ENCODE measurements at places on chromosomes 11 and 22. TPM values are rescaled to one million over a fixed set of nuclear protein-coding genes. Genes with fewer than 3 reads are reported as not detected.

Gene MUC5AC
- total RNA-seq, result not detected

Gene OR8D4
- total RNA-seq, result not detected

Gene GLYAT
- total RNA-seq, result not detected

Gene TRIM48
- total RNA-seq, result not detected

Gene PATE2
- total RNA-seq, result 0.44 TPM

Gene KCNJ11
- 2.3 TPM for total RNA-seq

Gene OR2D2
- total RNA-seq, result 0.26 TPM

Gene HEPHL1
- total RNA-seq, result 0.07 TPM

- DNase-seq, result peak; percentile 75
Measured at GRCh38 chr11:46382646-46383403, 1.4 kb downstream of the MDK start.

- no peak for DNase-seq
Measured at GRCh38 chr11:94602430-94603372, 35.5 kb downstream of the PIWIL4 start.

DNA sequence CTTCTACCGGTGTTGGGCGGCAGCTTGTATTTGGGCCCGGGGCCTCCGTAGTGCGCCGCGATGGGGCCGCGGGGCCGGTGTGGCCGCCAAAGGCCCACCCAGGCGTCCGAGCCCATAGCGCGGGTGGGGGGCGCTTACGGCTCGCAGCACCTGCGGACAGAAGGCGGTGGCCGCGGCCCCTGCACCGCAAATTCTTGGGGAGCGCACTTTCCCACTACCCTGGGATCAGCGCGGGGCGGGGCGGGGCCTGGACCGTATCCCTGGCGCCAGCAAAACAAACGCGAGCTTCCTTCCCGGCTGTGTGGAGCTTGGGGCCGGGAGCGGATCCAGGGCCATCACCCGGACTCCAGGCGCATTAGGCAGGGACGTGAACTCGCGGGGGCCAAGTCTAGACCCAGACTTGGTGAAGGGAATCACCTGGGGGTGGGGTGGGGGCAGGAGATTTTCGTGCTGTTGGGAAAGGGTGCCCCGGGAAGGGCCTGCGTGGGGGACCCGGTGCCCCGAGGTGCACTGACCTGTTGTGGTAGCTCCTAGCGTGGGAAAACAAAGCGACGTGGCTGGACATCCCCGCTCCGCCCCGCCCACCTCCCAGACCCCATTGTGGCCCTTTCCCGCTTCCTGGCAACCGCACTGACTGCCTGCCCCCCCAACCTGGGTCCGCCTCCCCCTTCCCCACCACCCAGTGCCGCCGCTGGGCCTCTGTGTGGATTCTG lies 2.3 kb upstream of the TYMP start:
- DNase-seq, result peak; percentile 53

GRCh38 chr11:31022080-31022479 lies 347.5 kb downstream of the DCDC1 start:
- DNase-seq, result no peak

DNA sequence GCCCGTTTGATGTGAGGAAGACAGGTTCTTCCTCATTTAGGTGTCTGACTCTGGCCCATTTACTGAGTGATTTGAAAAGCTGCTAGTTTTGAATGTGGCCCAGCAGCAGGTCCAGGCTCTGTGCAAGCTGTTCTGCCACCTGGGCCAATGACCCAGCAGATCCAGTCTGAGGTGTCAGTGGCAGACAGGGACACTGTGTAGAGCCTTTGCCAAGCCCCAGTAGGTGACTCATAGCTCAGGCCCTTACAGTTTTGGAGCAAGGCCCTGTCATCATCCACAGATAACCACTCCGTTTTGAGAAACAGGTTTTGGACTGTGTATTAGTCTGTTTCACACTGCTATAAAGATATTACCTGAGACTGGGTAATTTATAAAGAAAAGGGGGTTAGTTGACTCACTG lies 23.9 kb downstream of the TSPAN32 start:
- DNase-seq, result no peak

- peak; percentile 24 for DNase-seq
Measured at GRCh38 chr22:46147471-46148267, 2.7 kb upstream of the PPARA start.

GRCh38 chr11:114291381-114291780 lies 4.8 kb upstream of the NNMT start:
- DNase-seq, result no peak

- no peak for DNase-seq
Measured at GRCh38 chr11:121534131-121535093, 81.6 kb upstream of the SORL1-AS1 start.

- peak; percentile 69 for DNase-seq
Measured at GRCh38 chr22:19523240-19524169, 705 bp downstream of the CLDN5 start.

- DNase-seq, result peak; percentile 59
Measured at GRCh38 chr11:2721210-2721916, 21.6 kb upstream of the KCNQ1OT1 start.

DNA sequence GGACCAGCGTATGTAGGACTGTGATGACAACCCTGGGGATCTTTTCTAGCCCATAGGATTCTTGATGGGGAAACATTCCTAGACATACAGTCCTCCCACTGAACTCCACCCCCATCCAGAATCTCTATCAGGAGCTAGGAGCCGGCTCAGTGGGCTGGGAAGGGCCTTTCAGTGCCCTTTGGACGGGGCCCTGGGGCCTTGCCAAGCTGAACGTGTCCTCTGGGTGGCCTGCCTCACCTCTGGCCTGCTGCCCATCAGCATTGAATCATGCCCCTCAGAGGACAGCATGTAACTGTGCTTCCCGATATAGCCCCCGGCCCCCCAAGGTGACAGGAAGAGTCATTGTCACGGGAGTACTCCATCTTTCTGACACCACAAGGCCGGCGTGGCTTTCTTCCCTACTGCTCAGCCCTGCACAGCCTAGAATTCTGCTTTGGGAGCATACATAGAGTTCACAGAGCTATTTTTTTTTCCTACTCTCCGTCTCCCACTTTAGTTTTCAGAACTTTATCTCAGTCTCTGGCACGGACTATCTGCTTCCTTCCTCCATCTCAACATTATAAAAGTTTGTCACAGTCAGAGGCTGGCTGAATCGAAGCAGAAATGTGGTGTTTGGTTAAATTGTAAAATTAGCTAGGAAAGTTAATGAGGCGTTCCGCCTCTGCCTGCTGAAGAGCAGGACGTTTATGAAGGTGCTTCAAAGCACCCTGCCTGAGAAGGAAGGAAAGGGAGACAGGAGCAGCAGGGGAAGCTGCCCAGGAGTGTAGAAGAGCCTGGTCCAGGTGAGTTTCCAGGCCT lies 111.9 kb downstream of the ZBTB16 start:
- DNase-seq, result no peak

- no peak for DNase-seq
Measured at GRCh38 chr11:77155082-77155475, 27.0 kb downstream of the MYO7A start.

DNA sequence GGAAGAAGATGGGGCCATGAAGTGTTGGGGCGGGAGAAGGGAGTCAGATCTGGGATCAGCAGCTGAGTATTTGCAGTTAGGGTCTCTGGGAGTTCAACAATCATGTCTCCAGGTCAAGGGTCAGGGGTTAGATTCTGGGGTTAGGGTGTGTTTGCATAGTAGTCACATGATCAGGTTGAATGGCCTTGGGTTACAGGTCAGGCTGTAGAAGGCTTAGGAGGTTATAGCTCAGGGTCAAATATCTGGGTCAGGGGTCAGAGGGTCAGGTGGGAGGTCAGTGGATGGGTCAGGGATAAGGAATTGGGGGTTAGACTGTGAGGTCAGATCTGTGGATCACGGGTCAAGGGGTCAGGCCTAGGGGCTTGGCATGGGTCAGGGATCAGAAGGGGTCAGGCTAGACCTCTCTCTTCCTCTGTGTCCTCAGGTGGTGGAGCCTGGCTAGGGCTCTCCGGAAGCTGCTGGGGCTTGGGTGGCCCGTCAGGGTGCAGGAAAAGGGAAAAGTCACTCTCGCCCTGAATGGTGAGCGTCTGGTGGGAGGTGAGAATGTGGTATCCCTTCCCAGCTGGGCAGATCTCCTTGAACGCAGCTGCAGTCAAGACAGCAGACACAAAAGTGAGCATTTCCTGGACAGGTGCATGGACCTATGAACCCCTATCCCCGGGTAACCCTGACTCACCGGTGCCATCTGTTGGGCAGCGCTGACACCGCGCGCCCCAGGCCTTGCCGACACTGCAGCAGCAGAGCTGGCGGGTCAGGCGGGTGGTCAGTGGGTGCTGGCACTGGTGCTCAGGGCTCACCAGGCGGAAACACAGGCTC lies 6.4 kb downstream of the LTBP3 start:
- peak; percentile 83 for DNase-seq

- no peak for DNase-seq
Measured at GRCh38 chr11:121448431-121448941, 3.6 kb upstream of the SORL1 start.

DNA sequence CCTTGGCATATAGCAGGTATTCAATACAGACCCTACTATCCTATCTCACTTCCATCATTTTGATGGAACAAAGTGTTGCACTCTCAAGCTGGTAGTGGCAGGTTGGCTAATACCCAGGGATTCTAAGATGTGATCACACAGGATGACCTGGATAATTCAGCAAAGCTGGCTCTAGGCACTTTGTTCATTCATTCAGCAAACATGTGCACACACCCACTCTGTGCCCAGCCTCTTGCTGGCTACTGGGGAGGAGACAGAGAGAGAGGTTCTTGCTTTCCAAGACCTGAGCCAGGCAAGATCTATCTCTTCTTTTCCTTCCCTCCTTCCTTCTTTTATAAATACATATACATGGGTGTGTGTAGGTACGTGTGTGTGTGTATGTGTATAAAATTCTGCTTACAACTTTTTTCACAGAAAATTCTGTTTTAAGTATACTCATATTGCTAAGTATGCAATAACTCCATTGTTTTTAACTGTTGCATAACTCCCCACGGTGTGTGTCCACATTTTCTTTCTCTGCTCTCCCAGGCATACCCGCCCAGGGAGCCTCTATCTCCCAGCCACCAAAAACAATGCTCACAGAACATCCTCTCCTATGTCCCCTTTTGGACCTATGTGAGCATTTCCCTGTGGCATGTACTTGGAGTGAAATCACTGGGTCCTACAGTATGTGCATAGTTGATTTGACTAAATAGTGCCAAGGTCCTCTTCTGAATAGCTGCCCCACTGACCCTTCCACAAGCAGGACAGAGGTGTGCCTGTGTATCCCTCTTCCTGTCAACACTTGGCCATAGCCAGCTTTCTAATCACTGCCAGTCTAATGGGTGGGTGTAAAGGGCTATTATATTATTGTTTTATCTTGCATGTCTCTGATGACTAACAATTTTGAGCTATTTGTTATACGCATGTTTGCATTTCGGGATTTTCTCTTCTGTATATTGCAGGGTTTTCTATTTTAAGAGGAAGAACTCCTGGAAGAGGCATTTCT lies 27.5 kb downstream of the CLPB start:
- DNase-seq, result no peak

DNA sequence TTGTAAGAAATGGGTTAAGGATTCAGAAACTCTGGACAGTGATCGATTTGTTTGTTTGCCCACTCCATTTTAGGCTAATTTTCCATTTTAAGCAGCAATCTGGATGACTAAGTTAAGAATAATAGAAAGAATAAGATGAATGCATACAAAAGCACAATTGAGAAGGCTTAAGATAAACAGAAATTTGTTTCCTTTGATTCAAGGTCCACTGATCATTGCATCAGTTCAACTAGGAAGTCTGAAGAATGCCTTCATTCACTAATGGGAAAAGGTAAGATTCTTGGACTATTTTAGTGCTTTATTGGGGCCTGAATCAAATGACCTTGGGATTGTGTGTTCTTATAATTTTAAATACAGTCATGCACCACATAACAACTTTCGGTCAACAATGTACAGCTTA lies 140.8 kb downstream of the CADM1 start:
- no peak for DNase-seq

- DNase-seq, result no peak
Measured at GRCh38 chr22:50308986-50309600, 1.6 kb upstream of the PLXNB2 start.

DNA sequence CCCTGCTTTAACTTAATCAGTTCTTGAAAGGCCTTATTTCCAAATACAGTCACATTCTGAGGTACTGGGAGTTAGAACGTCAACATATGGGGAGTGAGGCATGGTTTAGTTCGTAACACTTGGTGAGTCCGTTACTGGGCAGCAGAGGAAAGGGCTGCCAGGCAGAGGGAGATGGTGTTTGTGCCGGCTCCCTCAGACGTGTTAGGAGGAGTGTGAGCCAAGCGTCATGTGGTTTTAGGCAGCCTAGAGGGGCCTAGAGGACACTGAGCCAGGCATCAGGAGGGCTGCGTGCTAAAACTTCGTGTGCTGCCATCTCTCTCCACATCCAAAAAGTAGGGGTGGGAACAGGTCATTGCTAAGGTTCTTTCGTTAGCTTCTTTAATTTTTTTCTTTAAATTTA lies 10.2 kb downstream of the BCR start:
- DNase-seq, result no peak

DNA sequence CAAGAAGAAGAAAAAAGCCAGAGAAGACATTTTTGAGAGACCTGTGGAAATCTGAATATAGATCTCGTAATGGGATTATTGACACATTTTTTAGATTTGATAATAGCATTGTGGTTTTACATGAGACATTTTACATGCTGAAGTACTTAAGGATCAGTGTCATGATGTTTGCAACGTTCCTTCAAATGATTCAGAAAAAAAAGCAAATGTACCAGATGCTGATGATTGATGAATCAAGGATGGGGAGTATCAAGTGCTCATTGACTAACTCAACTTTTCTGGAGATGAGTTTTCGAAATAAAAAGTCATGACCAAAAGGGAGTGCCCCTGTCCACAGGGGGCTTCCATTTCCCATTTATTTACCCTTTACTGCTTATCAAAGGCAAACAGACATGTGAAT lies 207.0 kb upstream of the SORL1-AS1 start:
- DNase-seq, result no peak

DNA sequence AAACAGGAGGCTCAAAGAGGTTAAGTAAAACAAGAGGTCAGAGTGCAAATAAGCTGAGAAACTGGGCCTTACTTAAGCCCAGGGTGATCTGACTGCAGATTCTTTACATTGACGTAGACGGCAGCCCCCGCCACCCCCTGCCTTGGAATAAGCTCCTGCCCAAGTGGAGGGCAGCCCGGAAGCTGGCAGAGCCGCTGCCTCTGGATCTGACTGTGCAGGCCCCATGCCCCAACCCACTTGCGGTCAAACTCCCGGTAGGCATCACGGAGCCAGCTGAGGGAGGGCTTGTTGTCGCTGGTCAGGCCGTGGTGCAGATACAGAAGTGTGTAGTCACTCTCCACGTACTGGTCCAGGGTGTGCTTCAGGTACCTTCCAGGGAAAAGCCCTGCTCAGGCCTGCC lies 18.6 kb downstream of the ARHGAP1 start:
- DNase-seq, result no peak
